Panc1 (cell line): ENCODE measurements at places on chromosomes 3 and 15.
A peak's percentile ranks its signal among the peaks of the same experiment; 100 is the strongest.

- DNase-seq = no peak
These were observed 263.3 kb downstream of the PTPRG start for GRCh38 chr3:61824553-61825135.

DNA sequence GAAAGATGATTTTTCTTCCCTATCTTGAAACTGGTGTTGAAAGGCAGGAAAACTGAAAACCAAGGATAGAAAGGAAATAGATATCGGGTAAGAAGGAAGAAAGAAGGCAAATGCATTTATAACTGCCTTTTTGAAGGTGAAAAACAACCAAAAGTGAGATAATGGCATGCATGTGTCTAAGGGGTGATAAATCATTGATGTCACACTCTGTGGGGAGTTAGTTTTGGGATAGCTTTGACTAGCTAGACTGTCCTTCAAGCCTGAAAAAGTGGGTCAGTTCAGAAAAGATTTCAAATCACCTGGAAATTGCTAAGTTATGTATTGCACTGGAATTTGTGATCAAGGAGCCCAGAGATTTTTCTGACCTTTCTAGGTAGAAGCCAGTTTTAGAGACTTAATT, 142.2 kb upstream of the UMPS start:
- DNase-seq = no peak

GRCh38 chr15:74621546-74621920, 5.9 kb downstream of the CLK3 start:
- no peak for DNase-seq

- DNase-seq = no peak
These were observed 81.4 kb downstream of the C3orf38 start for GRCh38 chr3:88231207-88231606.

GRCh38 chr15:101566748-101567488, 77.4 kb upstream of the PCSK6 start:
- DNase-seq = no peak

DNA sequence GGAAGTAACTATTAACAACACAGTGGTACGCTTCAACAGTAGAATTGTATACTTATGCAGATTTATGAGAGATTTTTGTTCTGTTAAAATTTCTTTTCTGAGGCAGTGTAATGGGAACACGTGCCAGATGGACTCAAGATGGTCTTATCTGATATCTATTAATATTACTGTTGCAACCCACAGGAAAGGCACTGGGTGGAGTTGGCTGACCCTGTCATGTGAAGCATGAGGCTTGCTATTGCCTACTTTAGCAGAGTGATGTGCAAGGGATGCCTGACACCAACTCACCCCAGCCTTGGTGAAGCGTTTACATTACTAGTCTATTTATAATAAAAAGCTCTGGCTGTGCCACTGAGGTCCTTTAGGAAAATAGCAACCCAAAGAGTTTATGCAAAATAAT, 19.8 kb upstream of the ARNT2 start:
- no peak for DNase-seq

- DNase-seq = no peak
These were observed 265.0 kb downstream of the IL20RB start for GRCh38 chr3:137222736-137223225.

GRCh38 chr15:57728436-57728835, 21.9 kb downstream of the POLR2M start:
- no peak for DNase-seq

DNA sequence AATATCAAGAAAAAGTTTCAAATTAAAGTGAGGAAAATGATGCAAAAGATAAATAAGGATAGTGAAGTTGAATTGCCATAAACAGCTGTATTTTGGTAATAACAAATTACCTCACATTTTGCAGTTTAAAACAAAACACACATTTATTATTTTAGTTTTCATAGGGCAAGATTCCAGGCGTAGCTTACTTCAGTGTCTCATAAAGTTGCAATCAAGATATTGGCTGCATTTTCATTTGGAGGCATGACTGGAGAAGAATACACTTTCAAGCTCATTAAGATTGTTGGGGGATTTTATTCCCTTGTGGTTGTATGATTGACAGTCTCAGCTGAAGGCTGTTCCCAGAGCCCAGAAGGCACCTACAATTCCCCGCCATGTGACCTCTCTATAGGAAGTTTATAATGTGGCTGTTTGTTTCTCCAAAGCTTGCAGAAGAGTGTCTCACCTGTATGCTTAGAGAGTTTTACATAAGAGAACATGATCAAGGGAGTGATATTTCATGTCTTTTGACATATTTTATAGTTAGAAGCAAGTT, 151.4 kb downstream of the OTOL1 start:
- no peak for DNase-seq

GRCh38 chr3:66115858-66116654, 77.3 kb upstream of the MAGI1 start:
- DNase-seq = no peak

DNA sequence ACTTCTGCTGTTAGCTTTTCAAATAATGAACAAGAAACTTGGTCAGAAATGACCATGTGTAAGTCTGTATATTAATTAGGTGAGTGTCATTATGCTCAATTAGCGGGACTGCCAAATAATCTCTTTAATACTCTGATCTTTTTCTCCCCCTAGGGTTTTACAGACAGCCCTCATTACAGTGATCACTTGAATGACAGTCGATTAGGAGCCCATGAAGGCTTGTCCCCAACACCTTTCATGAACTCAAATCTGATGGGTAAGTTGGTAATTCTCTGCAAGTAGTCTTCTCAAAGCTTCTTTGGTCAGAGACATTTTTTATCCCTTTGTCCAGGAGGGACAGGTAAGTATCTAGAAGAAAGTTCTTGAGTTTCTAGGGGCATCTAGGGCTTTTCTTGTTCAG, 173.2 kb downstream of the TCF12 start:
- DNase-seq = no peak

GRCh38 chr15:50128266-50128665, 9.2 kb upstream of the ATP8B4 start:
- no peak for DNase-seq

GRCh38 chr15:39785841-39786240, 3.2 kb upstream of the FSIP1 start:
- no peak for DNase-seq

DNA sequence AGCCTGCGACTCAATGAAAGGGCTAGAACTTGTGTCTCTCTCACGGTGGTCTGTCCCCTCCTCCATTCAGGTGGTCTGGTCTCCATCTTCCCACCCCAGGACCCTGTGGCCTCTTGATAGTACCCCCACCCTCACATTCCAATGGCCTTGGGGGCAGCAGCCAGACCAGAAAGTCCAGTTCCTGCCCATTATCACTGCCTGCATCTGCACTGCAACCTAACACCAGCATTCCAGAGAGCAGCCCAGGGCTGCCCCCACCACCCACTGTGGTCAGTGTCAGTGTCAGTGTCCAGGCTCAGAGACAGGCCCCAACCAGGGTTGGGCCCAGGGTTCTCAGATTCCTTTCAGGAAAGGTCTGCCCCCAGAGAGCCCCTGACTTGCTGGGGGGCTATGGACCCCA, 12.6 kb downstream of the IGDCC3 start:
- DNase-seq = no peak

DNA sequence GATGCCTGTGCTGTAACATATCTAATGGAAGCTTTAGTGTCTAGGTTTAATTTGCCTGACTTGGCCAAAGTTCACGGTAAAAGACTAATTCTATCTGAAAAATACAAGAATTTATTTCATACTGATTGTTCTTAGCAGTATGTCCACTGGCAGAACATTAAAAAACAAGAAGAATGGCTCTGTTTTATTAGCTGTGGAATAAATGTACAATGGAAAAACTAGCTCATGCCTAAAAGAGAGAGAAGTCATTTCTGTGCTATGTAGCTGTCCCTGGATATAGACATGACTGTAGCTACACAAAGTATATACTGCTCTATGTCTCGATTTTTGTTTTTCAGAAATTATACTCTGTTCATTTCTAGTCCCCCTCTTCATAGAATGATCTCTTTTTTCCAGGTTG, 13.9 kb upstream of the VGLL3 start:
- no peak for DNase-seq

DNA sequence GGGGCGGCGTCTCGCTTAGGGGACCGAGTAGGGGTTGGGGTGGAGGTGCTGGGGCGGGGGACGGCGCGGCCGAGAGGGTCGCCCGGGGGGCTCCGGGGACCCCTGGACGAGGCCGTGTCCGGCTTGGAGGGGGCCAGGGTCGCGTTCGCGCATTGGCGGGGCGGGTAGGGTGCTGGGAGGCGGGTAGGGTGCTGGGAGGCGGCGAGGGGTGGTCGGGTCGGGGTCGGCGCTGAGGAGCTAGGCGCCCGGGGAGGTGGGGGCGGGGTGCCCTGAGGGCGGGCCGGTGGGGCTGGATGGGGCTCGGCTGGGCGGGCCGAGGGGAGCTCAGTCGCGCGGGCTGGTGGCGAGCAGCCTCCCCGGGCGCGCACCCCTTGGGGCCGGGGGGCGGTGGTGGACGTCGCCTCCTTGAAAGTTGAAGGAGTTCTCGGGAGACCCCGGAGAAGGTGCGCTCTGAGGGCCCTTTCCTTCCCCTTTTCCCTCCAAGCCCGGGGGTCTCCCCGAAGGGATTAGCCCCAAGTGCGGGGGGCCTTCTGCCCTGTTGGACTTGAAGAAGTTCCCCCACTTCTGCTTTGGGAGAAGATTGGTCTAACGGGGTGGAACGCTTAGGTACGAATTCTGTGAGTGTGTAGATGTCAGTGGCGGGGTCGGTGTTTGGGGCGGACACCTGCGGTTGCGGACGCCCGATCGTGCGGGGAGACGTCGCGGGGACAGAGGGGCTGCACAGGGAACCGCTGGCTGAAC, 543 bp downstream of the MEF2A start:
- DNase-seq = no peak

GRCh38 chr3:193262707-193263106, 21.7 kb downstream of the PLAAT1 start:
- no peak for DNase-seq

DNA sequence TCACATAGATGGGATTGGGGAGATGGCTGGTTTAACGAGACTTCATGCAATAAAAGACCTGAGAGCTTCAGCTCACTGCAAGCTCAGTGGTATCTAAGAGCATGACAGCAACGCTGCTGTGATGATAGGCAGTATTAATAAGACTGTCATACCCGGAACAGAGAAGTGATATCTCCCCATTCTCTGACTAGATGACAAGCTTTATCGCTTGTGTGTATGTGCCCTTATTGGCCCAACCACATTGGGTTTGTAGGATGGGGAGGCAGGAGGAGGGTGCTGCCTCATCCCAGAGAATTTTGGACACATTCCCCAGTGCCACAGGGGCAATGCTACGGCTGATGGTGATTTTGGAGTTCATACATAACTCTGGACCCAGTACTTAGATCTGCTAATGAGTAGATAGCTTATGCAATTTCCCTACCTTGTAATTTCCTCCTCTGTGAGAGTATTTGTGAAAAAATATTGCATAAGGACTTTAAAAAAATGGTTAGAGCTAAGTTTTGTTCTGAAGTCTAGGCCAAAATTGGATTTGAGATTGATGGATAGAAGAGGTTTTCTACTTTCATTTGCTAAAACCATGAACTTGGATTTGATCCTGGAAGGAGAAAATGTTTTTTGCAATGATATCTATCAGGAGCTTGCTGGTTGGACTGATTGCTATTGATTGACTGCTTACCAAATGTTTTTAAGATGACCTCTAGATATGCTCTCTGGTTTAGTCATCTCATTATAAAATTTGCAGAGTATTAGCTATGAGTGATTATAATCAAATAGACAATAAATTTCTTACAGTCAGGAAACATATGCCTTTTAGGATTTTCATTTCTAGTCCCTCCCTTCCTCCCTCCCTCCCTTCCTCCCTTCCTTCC, 14.0 kb upstream of the TMEM212 start:
- no peak for DNase-seq

DNA sequence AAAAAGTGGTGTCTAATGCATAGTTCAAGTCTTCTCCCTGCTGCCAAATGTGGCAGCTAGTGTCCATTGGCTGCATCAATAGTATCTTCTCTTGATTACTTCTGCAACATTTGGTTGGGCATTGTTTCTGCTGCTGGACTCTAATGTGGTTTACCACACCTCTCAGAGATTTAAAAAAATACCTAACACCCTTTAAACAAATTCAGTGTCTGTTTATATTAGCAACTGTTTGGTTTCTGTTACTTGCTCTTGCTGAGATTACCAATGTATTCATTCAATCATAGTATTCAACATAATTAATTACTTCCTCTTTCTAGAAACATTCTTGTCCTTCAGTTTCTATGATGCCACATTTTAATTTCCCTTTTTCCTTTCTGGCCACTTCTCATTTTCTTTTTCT, 20.3 kb upstream of the NECTIN3 start:
- no peak for DNase-seq

- no peak for DNase-seq
These were observed 37.0 kb downstream of the ATP8B4 start for GRCh38 chr15:50082066-50082465.

DNA sequence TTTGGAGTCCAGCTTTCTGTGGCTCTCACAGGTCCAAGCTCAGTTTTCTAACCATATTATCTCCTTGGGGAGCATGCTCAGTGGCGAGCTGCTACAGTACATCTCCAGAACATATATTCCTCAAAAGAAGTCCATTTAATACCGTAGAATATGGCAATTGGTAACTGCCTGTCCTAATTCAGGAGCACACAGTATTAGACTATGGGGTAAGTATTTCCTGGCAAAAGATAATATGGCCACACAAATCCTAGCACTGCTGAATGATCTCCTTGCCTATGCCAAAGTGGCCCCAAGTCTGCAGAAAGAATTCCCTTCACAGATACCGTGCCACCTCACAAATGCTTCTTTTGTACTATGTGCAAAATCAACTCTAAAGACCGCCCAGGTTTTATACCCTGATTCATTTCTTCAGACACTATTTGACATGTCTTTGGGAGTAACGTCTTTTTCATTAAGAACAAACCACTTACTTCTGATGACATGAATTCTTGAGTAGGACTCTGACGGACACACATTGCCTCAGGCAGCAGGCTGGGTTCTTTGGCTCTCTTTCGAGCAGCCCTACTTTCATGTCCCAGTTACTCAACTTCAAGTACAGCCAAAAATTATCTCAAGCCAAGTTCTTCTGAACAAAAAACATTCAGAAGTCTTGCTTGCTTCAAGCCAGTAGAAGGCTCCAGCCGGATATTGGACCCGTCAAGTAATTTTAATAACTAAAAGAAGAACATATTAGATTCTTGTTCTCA, 368.3 kb upstream of the DCBLD2 start:
- DNase-seq = no peak

- peak; percentile 2 for DNase-seq
These were observed 212.5 kb downstream of the OSBPL10 start for GRCh38 chr3:31768479-31769125.

- DNase-seq = no peak
These were observed 213.9 kb downstream of the CLSTN2 start for GRCh38 chr3:140148824-140149390.

DNA sequence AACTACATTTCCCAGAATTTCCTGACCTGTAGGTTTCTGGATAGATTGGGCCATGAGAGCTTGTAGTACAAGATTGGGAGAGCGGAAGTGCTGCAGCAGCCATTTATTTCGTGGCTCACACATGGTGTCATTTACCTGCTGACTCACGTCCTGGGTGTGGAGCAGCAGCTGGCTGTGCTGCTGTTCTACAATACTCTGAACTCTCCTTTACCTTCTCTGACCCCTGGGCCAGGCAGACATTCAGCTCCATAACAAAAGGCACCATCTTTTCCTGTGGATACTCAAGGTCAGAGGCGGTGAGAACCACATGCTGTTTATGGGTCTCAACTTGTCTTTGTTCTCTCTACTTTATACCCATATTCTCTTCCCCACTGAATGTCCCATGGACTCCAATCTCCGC, 490.2 kb downstream of the IGSF11 start:
- no peak for DNase-seq
